ENCODE measurements at places on chromosomes 7 and 10.

DNA sequence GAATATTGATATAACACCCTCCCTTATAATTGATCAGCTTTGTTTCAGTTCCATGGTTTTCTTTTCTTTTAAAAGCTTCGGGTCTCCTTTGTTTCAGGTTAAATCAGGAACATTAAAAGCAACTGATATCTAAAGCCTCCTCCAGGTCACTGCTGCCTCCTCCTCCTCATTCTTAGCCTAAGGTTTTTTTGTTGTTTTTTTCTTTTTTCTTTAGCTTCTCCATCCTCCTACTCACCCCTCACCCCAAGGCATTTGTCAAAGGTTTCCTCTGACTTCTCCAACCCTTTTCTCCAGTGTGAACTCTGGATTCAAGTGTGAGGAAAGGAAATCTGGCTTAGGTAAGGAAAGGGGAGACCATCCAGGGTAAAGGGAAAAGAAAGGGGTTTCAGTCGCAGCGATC lies 420.2 kb upstream of the NFE2L3 start:
- DNase-seq = no peak

DNA sequence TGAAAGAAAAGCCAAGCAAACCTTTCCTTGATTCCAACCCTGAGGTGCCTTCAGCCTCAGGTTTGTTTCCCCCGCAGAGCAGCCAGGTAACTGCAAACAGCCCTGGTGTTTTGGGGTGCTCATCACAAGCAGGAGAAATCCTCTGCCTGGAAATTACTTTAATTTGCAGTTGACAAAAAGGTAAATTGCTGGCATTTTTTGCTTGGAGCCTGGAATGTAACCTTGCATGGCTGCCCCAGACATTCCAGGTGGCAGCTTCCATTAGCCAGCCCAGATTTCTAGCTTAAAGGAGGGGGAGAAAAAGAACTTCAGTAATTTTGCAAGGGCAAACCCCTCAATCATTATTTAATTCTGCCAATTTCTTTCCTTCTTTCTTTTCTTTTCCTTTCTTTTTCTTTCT lies 194.4 kb downstream of the MYOF start:
- no peak for DNase-seq

DNA sequence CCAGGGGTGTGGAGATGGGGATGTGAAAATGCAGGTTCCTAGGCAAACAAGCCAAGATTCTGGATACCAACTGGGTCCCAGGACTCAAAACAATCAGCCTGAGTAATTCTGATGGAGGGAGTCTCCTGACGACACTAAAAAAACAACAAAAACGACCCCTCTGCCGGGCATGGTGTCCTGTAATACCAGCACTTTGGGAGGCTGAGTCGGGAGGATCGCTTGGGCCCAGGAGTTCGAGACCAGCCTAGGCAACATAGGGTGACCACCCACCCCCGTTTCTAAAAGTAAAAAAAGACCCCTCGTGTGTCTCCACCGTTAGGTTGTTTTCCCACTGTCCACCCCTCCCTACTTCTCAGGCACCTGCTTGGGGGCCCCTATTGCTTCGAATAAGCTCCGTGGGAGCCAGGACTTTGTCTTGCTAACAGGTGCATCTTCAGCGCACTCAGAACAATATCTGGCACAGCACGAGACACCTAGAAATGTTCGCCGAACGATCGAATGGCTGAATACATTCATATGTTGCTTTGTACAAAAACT lies 743 bp upstream of the NRF1 start:
- no peak for DNase-seq

DNA sequence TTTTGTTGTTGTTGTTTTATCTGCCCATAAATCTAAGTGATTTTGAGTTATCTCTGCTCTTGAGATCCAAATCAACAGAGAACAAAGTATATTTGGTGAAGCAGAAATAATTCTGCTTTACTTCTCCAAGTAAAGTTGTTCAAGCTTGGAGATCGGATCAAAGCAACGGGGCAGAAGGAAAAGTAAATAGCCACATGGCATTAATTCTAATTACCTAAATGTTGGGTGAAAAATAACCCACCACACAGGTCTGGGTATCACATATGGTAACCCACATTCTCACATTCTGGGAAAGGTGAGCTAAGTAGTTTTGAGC lies 3.1 kb downstream of the NRP1 start:
- DNase-seq = no peak

- DNase-seq = no peak
Observed at GRCh38 chr10:15841696-15842095, 18.6 kb downstream of the MINDY3 start.

DNA sequence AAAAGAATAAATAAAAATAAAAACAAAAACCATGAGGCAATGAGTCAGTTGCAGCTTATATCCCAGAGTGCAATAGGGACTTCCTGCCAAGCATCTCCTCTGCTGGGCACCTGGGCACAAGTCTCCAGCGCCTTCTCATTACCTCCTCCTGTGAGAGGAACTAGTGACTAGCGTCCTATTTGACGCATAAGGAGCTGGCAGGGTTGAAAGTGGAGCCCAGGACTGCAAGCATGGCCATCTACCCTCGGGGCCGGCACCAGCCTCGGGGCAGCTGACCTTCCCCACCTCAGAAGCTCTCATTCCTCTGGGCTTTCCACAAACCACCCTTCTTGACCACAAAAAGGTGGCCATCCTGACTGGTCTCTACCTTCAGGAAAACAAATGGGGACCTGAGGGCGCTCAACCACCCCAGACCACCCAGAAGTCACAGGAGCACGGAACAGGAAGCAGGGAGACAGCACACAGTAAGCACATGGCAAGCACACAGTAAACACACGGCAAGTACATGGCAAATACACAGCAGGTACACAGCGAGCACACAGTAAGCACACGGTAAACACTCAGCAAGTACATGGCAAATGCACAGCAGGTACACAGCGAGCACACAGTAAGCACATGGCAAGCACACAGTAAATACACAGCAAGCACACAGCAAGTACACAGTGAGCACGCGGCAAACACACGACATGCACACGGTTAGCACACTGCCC lies 19.1 kb downstream of the CTBP2 start:
- no peak for DNase-seq

DNA sequence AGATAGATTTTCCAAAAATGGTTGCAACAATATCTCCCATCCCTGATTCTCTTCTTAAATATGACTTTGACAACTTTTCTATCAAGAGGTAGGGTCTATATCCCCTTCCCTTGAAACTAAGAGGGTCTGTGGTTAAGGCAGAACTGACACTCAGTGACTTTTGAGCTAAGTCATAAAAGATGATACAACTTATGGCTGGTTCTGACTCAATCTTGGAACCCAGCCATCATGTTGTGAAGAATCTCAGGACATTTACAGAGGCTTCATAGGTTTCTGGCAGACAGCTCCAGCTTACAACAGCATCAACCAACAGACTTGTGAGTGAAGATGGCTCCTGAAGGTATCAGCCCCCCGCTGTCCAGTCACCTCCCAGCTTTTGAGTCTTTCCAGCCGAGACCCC lies 203.5 kb downstream of the RNLS start:
- no peak for DNase-seq

- no peak for DNase-seq
Observed at GRCh38 chr7:159126311-159127260, 18.1 kb downstream of the VIPR2 start.

DNA sequence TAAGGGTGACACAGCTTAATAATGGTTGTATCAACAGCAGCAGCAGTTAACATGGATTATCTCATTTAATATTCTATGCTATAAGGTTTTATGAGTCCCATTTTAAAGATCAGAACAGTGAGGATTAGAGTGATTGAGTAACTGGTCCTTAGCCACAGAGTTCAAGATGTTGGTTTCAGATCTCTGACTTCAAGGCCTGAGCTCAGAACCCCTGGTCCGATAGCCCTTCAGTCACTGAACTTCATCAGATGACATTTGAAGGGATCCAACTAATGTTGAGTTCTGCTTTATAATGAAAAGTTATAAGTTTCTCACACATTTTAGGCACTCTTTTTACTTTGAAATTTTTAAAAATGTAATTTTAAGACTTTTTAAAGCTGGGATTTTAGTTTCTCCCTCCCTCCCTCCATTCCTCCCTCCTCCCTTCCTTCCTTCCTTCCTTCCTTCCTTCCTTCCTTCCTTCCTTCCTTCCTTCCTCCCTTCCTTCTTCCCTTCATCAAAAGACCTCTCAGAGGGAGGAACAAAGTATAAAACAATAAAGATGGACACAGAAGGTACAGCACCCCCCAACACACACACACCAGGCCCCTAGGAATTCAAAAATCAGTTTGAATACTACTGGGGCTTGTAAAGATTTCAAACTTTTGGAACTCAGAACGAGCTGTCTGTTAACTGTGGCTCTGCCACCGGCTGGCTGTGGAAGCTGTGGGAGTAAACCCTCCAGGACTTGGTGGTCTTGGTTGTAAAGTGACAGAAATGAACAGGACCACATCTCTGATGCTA lies 206.9 kb upstream of the AGK start:
- DNase-seq = no peak

DNA sequence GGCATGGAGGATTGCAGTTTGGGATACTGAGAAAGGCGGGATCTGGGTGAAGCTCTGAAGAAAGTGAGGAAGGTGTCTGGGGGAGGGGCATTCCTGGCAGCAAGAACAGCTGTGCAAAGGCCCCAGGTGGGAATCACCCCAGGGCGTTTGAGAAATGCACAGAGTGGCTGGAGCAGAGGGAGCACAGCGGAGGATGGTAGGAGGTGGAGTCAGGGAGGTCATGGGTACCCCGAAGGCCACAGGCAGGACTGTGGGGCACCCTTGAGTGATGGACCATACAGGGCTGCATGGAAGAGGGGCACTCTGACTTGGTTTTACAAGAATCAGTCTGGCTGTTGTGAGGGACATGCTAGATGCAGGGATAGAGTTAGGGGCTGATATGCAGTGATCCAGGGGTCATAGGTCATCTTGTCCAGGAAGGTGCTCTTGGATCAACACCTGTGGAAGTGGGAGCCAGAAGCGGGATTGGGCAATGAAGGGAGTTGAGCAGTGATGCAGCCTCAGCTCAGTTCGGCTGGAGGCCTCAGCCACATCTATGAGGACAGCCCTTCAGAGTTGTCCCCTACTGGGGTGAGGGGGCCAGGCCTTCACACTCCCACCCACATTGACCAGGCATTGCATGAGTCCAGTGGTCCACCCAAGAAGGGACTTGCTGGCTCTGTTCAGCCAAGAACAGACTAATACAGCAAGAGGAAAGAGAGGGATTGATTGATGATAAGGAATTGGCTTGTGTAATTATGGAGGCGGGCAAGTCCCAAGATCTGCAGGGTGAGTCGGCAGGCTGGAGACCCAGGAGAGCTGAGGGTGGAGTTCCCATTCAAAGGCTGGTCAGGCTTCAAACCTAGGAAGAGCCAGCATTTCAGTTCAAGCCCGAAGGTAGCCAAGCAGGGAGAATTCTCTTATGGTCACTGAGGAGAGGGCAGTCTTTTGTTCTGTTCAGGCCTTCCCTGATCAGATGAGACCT lies 48.7 kb downstream of the TSPAN15 start:
- no peak for DNase-seq

- no peak for DNase-seq
Observed at GRCh38 chr10:15744217-15744865, 24.6 kb upstream of the ITGA8 start.

DNA sequence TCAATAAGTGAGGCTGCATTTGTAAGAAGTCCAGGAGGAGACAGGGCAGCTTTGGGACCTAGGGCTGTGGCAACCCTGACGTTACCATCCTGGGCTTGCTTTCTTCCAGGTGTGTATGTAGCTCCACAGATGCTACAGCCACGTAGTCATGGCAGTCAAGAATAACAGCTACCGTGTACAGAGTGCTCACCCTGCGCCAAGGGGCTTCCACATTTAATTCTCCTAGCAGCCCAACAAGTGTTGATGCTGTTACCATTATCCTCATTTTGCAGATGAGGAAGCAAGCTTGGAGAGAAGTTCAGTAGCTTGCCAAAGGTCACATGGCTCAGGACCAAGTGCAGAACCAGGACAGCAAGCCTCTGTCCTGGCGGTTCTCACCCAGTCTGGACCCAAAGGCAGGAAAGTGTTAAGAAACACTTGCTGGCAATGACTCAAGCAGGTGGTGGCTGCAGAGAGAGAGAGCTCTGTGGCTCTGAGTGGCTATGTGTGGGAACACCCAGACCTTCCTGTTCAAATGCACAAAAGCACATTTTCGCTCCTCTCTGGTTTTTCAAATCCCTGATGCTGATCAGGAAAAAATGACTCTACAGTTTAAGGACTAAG lies 89.8 kb downstream of the CREM start:
- DNase-seq = no peak

- no peak for DNase-seq
Observed at GRCh38 chr10:78868048-78868447, 200.7 kb upstream of the ZMIZ1 start.

DNA sequence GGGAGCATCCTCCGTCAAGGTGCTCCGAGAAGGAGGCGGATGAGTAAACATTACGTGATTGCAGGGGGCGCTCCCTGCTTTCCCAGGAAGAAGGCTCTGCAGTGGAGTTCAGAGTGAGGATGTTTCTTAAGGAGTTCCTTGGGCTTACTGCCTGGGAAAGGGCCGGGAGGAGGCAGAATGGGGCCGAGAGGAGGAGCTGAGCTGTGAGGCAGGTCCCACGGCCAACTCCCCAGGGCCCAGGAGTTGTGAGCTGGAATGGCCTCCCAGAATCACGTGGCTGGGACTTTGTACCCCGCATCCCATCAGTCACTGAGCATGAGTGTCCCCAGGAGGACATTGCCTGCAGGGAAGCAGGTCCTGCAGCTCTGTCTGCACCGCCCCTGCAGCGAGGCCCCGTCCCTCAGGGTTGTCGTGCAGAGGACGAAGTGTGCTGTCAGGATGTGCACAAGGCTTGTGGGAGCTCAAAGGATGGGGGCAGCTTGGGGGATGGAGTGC lies 75.5 kb downstream of the DYNC2I1 start:
- no peak for DNase-seq

GRCh38 chr10:16809074-16809718 lies 8.0 kb downstream of the RSU1 start:
- no peak for DNase-seq

- DNase-seq = no peak
Observed at GRCh38 chr10:35927341-35927740, 285.2 kb upstream of the FZD8 start.

GRCh38 chr10:8063935-8064334 lies 9.4 kb downstream of the GATA3 start:
- no peak for DNase-seq

Measured in NCI-H187 treated with DMSO at 0.1 percent for 48 hours (cell line).